ENCODE measurements at places on chromosomes 2 and 18.
A peak's percentile ranks its signal among the peaks of the same experiment; 100 is the strongest.

GRCh38 chr2:19617257-19617848, 258.9 kb upstream of the OSR1 start:
- DNase-seq, result no peak

DNA sequence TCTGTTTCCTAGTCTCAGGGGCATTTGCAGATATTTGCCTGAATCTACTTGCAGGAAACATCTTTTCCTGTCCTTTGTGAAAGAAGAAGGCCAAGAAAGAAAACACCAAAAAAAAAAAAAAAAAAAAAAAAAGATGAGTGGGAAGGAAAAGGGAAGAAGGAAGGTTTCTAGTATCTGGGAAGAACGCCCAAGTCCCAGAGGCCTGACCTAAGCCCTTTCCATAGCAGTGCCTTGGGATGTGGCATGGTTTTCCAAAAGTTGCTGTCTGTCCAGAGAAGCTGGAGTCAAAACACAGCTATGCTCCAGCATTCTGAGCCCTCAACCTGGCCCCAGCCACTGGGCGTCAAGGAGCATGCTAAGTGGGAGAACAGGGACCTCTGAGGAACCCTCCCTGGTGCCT, 123.5 kb downstream of the INHBB start:
- no peak for DNase-seq

DNA sequence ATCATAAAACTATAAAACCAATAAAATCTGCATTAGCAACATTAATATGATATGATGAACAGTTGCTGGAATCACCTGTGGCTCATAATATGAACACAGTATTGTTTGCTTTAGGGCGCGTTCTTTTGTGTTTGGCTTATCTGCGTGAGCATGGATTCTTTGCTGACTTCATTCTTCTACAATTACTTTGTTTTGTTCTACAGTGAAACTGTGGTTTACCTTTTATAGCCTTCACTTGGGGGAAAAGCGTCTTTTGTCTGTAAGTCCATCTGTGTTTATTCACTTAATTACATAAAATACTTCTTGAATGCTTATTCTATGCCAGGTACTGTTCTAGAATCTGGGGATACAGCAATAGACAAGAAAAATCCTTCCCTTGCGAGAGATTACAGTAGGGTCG, 74.0 kb upstream of the SEC11C start:
- no peak for DNase-seq

GRCh38 chr2:102703305-102703704, 58.5 kb upstream of the TMEM182 start:
- DNase-seq, result no peak

GRCh38 chr2:2826621-2827020, 495.5 kb upstream of the MYT1L start:
- DNase-seq, result no peak

DNA sequence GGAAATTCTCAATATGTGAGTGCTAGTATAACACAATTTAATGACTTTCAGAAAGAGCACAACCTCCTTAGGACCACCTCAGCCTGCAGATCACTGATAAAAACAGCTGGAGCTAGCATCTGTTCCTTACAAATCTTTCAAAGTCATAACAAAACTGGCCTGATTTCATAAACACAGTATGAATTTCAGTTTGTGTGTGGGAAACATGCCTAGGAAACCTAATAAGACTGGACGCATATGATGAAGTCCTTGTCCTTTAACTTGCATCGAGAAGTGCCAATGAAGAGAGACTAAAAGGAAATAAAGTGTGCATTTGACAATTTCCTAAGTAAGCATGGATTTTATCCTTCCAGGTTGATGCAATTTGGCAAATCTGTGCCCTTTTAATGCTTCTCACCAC, 74.1 kb upstream of the KLHL14 start:
- DNase-seq, result no peak

GRCh38 chr2:94774851-94775250, 96.4 kb upstream of the TEKT4 start:
- DNase-seq, result no peak

DNA sequence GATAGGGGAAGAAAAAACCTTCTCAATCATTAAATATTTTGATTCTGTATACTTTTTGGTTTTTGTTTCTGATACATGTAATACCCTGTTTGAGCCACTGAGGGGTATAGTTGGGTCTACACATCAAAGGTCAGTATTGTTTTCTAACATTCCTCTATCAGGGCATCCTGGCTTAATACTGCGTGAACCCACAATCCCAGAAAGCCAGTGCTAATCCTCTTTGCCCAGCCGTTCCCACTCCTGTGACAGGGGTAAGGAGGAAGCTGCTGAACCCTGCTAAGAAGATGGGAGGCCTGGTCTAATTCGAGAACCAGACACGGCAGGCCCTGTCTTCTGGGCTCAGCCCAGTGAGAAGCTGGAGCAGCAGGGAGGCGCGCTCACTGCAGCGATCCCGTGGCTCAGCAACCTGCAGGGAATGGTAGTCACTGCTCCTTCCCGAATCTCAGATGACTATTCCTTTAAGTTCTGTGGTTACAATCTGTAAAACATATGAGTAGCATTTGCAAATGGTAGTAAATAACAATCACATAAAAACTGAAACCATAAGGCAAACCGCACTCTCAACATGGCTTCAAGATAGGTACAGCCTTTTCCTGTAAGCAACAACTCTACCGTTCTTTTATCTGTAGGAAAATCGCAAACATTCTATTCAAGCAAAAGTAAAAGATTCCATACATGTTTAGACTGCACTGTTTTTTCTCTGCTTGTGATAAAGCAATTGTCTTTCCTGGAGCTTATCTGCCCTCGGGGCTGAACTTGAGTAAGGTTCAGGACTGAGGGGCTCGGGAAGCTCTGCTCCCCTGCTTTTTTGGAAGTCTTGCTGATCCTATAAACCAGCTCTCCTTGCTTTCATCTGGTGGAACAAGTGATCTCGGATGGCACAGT, 87.0 kb downstream of the EPB41L3 start:
- DNase-seq, result no peak

DNA sequence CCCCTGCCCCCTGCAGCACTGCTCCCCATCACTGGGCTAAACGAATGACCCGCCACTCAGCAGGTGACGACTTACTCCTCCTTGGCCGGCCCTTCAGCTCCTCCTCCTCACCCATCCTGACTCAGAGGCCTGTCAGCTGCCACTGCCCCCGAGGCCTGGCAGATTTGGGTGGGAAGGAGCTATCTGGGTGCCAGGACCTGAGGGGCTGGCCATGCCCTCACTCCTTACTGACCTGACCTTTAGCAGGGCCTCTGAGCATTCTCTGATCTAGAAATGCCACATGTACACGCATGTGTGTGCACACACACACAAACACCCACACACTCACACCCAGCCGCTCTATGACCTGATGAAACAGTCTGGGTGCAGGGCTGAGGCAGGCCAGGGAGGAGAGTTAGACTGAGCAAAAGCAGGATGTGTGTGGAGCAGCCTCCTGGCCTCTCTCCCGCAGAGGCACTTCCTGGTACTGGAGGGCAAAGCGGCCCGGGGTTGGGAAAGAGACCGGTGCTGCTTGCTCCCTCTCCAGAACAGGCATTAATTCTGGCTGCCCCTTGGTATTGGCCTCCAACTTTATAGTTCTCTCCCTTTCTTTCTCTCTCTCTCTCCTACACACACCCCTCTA, 68.0 kb downstream of the ZFP36L2 start:
- peak; percentile 75 for DNase-seq

GRCh38 chr2:13508671-13509070, 791.9 kb downstream of the TRIB2 start:
- DNase-seq, result no peak

DNA sequence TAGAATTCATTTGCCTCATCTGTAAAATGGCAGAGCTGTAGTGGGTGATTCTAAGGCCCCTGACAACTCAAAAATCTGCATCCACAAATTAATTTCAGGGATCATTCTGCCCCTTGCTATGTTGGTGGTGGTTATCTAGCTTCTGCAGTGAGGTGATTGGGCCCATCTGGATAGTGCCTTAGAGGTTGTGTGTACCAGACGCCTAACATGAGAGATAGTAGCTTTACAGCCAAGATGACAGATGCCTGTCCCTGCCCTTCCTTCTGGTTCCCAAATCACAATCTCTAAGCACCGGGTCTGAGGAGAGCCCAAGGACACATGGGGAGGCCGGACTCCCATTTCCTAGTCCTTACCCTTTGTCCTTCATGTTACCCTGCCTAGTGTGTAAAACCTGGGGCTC, 51.1 kb upstream of the TNP1 start:
- no peak for DNase-seq

GRCh38 chr2:133552821-133553220, 15.4 kb downstream of the NCKAP5 start:
- no peak for DNase-seq

GRCh38 chr18:6781142-6781714, 51.7 kb downstream of the ARHGAP28 start:
- no peak for DNase-seq

DNA sequence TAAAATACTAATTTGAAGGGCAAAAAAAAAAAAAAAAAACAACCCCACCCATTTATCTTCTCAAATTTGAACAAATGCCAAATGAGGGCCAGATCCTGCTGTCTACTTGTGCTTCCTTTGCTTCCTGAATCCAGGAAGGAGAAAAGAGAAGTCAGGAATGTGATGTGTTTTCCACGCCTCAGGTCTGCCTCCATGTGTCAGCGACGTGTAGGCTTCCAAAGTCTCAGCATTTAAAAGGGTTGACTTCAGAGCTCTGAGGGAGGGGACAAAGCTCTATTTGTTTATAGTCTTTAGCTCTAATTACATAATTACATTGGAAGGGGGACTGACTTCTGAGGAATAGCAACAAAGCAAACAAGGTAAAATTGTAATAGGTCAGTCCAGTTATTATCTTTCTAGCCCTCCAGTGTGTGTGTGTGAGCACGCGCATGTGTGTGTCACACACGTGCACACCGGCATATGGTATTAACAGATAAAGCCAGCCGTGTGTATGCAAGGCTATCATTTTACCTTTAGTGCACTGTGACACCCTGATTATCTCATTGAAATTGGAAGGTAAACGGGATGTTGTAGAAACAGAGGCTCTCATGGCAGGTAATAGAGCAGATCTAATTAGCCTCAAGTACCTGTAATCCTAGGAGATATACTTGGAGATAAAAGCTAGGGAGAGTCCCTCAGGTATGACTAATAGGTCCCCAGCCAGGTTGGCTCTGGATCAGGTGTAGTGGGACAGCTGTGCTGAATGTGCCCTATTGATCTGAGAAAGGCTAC, 911.4 kb upstream of the ZEB2 start:
- no peak for DNase-seq

- DNase-seq, result no peak
These were observed 11.9 kb upstream of the CREG2 start for GRCh38 chr2:101399021-101399799.

DNA sequence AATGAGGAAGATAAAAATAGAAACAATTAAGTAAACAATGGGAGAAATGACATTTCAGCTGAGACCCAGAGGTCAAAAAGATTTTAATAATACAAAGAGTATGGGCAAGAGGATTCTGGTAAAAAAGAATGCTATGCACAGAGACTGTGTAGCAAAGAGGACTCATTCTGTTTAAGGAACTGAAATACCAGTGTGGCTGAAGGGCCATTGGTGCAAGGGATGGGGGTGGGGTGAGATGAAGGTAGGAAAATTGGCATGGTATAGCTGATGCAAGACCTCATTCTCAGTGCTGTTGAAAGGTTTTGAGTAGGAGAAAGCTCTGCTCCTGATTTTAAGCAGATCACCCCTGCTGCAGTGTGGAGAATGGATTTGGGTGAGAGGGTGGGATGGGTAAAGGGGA, 10.8 kb downstream of the GALNT1 start:
- DNase-seq, result no peak

DNA sequence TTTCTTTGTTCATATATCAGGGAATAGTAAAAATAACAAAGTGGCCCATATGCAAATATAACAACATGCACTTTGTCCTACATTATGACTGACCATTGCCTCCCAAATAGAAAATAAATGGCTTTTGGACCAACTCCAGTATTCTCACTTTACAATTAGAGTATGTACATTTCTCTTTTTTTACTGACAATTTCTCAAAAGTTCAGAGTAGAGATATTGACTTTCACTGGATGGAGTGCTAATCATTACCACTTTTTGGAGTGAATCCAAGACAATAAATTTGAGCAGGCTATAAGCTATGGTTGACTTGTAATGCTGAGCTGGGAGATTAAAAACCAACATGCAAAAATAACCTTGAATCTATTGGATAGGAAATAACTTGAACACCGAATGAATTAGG, 987.4 kb downstream of the SUCLG1 start:
- DNase-seq, result no peak

- DNase-seq, result no peak
These were observed 59.5 kb downstream of the LRRTM1 start for GRCh38 chr2:80244905-80245584.

DNA sequence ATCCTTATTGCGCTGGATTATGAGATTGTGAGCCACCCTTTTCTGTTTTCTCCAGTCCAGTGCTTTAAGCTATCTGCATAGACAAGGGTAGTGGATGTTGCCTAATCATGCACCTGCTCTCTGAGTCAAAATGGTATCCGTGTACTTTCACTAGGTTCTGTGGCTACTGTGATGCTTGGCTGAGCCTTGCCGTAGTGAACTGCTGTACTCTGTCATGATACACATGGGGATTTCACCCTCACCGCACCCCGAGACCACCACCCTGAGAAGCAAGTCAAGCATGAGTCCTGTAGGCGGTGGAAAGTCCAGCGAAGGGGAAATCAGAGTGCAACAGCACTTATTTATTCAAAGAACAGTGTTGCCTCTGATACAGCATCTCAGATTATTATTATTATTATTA, 55.0 kb downstream of the ARHGAP25 start:
- peak; percentile 67 for DNase-seq

DNA sequence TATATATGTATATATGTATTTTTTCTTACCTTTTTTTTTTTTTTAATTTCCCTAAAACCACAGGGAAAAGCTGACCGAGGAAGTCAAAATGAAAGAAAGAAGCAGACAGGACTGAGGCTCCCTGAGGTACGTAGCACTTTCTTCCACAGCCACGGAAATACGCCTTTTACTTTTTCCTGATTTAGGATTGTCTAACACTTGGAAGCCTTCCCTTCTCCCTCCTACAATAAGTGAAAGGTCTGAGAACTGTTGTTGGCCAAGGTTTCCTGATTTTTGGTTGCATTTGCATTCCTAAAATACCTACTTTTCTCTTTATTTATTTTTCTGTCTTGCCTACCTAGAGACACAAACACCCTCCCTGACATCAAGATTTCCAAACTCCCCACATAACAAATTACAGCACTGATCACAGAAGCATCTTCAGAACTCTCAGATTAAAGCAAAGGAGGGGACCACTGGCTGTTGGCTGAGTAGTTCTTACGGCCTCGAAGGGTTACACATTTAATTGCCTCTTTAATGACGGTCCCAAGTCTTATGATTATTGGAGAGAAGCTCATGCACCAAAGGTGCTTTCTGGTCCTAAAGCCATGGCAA, 778.5 kb upstream of the FANCL start:
- DNase-seq, result no peak

GRCh38 chr2:18987016-18987415, 371.4 kb downstream of the OSR1 start:
- no peak for DNase-seq

GRCh38 chr18:1872274-1872673, 699.0 kb downstream of the METTL4 start:
- DNase-seq, result no peak

- DNase-seq, result peak; percentile 6
These were observed 169.2 kb upstream of the HS6ST1 start for GRCh38 chr2:128487650-128488387.
